NCI-H187 treated with DMSO at 0.1 percent for 48 hours (cell line): ENCODE measurements at places on chromosomes 12 and 14.

DNA sequence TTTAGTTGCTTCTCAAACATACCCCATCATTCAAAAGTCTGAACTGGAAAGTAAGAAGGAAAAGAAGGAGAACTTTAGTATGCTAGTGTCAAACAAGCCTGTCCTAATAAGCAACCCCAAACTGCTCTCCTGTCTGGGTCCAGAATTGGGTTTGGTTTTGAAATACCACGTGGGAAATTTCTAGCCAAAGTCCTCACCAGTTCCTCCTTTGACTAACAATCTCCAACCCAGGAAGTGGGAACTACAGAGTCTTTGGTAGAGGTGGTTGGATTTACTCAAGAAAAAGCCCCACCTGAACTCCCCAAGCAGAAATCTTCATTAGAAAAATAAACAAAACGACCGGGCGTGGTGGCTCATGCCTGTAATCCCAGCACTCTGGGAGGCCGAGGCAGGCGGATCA, 17.4 kb upstream of the EIF4B start:
- no peak for DNase-seq

- no peak for DNase-seq
Measured at GRCh38 chr14:98347686-98348085, 924.3 kb downstream of the BCL11B start.

- no peak for DNase-seq
Measured at GRCh38 chr12:67623259-67623658, 25.3 kb upstream of the DYRK2 start.

GRCh38 chr14:37089410-37089809, 83.0 kb downstream of the SLC25A21 start:
- no peak for DNase-seq

GRCh38 chr12:94062796-94063635, 85.4 kb upstream of the PLXNC1 start:
- DNase-seq = no peak
